Stimulated activated effector memory CD8-positive, alpha-beta T cell treated with anti-CD3 and anti-CD28 coated beads, Interleukin-12 subunit alpha, Interleukin-12 subunit beta, amount 100 ng/mL, for 72 hours (primary cell): ENCODE measurements at places on chromosomes 13 and 19.
A peak's percentile ranks its signal among the peaks of the same experiment; 100 is the strongest.

GRCh38 chr13:94878602-94879165 is 166.3 kb upstream of the SOX21 start:
- no peak for DNase-seq

DNA sequence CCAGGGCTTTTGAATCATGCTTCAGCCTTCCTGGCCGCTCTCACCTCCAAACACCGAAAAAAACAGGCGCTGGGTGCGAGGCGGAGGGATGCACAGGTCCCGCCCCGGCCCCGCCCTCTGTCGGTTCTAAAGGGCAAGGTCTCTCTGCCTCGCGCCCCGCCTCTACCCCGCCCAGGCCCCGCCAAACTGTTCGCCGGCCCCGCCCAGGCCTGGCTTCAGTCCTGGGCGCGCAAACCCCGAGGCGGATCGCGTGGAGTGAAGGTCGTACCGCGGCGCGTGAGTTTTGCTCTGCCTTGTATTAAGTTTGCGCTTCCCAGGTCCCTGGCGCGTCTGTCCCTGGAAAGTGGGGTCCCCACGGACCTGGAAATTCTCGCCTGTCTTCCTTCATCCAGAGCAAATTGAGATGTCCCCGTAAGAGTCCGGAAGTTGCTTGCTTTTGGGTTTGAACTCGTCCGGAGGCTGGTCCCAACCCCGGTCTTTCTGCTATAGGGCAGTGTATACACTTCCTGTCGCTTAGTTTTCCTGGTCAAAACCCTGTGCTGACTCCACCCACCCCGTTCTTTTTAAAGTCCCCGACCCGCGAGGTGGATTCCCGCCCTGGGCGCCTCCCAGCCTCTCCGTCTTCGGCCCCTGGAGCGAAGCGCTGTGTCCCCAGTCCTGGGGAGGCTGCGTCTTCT is 8.4 kb downstream of the ZNF808 start:
- DNase-seq = peak; percentile 92

- DNase-seq = no peak
Measured at GRCh38 chr19:46481947-46482346, 10.6 kb upstream of the PNMA8A start.

DNA sequence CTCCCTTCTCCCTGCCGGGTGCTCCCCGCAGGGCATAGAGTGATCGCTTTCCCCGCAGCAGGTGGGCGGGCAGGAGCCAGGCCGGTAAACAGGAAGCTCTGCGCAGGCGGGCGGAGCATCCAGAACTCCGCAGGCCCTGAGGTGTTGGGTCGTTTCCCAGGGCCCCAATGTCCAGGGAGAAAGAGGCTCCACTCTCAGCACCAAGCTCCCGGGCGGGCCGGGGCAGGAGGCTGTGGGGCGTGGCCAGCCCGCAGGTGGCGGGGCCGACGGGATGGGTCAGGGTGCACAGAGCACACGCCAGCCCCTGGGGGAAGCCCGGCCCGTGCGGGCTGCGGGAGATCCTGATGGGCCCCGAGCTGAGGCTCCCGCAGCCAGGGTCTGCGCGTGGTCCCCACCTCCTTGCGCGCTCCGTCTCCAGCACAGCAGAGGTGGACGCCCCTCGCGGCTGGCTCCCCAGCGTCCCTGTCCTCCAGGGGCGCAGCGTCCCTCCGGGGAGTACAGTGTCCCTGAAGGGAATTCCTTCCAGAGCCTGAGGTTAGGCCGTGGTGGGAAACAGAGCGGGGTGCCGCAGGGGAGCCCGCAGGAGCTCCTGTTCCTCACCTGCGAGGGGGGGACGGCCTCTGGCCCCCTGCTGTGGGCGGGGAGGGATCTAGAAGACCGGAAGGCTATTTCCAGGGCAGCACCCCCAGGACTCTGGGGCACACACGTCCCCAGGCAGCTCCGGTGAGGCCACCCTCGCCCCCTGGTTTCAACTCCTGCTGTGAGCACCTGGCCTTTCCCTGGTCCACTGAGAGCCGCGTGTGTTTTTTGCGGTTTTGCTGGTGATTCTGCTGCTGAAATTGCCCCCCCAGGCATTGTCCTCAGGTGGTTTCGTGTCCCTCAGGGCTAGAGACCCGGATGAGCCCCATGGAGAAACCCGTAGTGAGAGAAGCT is 12.2 kb downstream of the PIP5K1C start:
- no peak for DNase-seq
